ENCODE measurements at places on chromosomes 2 and 18. TPM values are rescaled to one million over a fixed set of nuclear protein-coding genes. Genes with fewer than 3 reads are reported as not detected.

DNA sequence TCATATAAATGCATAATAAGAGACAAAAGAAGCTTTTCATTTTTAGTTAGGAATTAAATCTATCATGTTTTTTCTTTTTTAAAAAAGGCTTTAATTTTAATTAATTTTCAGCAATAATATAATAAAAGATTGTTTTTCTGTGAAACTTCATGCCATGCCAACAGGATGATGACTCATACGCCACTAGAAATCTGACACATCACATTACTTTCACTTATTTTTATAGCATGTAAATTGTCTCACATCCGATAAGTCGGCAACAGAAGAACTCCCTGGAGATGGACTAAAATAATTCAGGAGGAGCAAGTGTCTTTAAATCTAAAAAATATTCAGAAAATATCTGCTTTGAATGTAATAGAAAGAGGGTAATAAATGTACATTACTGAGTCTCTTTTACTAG lies 1024.2 kb upstream of the ACVR2A start:
- DNase-seq: no peak

DNA sequence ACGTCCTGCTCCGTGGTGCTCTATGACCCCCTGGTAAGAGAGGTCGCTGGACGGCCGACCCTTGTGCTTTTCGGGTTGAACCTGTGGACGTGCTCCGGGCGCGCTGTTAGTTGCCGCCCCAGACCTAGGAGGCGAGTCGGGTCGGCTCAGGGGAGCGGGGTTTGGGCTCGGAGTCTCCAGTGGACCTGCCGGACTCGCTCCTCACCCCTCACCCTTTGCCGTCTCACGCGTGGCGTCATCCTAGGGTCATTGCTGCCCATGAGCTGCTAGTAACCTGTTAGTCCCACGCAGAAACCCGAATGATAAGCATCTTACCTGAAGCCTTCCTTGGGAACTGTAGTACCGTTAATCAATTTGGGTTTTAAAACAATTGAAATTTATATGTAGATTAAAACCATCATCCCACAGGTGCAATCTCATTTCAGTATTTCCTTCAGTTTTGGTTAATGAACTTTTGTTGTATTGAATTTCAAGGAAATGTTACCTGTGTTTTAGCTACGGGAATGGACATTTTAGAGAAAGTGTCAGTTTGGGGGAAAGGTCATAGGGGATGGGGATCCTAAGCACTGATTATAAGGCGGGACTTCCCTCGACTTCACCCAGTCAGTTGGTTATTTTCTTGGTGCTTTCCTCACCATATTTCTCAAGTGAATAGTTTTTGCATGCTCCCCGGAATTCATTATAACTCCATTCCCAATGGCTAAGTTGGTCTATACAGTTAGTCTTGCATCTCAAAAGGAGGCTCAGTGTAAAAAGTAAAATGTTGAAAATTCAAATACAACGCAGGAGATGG lies 536 bp downstream of the ELP2 start:
- DNase-seq: no peak

- no peak for DNase-seq
Observed at GRCh38 chr2:207474863-207475485, 54.8 kb upstream of the CREB1 start.

The HOXD4 gene
- total RNA-seq: 1.3 TPM

The GAD1 gene
- not detected for total RNA-seq

Data from omental fat pad (tissue), 4 donors.